Naive B cell (primary cell): ENCODE measurements at places on chromosomes 7 and 10. TPM values are rescaled to one million over a fixed set of nuclear protein-coding genes. Genes with fewer than 3 reads are reported as not detected.

DNA sequence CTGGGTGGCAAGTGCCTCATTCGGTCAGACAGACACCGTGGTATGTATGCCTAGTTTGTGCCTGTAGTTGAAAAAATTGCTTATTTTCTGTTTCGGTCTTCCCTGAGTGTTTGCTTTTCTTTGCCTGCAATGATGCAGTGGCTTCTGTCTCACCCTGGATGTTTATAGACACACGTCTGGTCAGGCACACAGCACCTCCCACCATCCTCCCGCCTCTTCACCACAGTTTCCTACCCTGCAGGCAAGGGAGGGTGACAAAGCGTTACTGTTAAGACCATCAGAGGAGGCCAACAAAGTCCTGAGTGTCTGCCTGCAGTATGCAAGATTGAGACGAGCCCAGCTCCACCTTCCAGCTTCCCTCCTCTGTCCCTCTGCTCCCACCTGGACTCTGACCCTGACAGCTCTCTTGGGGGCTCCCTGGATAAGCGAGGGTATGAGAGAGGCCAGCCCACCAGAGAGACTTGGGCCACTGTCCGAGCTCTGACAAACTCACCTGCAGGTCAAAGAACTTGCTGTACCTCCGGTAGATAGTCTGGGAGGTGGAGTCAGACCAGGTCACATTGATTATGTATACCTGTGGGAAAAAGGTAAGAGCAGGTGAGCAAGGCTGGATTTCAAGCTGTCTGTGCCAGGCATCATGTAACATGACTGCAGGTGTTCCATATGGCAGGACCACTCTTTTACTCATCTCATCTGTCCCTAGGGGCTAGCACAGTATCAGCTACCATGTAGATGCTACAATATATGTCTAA lies 54.4 kb downstream of the SH3PXD2A start:
- peak overlapping the region; percentile 22 for H3K27ac ChIP-seq
- no peak overlapping the region for H3K4me3 ChIP-seq
- no peaks in the 10 kb centered on the region for H3K36me3 ChIP-seq
- no peak for DNase-seq
- no peaks in the 10 kb centered on the region for H3K27me3 ChIP-seq

DNA sequence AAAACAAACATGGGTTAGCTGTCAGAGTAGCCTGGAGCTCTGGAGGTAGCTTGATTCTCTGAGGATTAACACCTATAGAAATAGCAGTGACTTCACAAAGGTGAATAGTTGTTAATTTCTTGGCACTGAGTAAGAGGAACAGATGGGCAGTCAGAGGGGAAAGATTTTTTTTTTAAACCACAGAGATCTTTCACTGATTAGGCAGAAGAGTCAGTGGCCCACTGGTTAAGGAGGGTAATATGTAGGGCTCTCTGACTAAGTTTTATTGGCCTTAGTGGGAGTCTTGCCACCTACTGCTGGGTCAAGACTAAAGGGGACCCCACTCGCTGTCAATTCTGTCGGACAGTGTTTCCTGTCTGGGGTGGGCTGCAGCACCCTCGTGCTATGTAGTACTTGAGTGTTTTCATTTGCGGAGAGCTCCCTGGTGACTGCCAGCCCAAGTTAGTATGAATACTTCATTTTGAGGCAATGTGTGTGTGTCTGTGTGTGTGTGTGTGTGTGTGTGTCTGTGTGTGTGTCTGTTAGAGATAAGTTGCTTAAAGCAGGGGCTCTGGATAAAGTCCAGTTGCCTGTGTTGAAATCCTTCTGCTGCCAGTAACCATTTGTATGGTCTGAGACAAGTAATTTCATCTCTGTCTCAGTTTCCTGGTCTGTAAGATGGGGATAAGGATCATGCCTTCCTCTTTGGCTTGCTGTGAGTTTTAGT lies 145.2 kb downstream of the ARID5B start:
- peaks cover 20% of the 10 kb centered on the region for H3K36me3 ChIP-seq
- H3K27me3 ChIP-seq, result no peaks in the 10 kb centered on the region
- peak overlapping the region; percentile 91 for H3K27ac ChIP-seq
- peaks cover 98% of the 10 kb centered on the region for H3K4me1 ChIP-seq
- DNase-seq, result peak; percentile 48

- H3K4me3 ChIP-seq, result no peak overlapping the region
- DNase-seq, result no peak
- H3K36me3 ChIP-seq, result peaks cover 6% of the 10 kb centered on the region
- no peaks in the 10 kb centered on the region for H3K27me3 ChIP-seq
- H3K4me1 ChIP-seq, result peaks cover 6% of the 10 kb centered on the region
These were observed 19.7 kb downstream of the TRUB1 start for GRCh38 chr10:114957673-114958072.

WNT8B gene
- not detected for polyA plus RNA-seq

GRCh38 chr10:133528845-133529575 lies 1.8 kb downstream of the CYP2E1 start:
- DNase-seq, result no peak
- H3K36me3 ChIP-seq, result no peaks in the 10 kb centered on the region
- peaks cover 89% of the 10 kb centered on the region for H3K27me3 ChIP-seq
- H3K27ac ChIP-seq, result no peak overlapping the region
- H3K4me3 ChIP-seq, result no peak overlapping the region
- H3K4me1 ChIP-seq, result peaks cover 15% of the 10 kb centered on the region

ZNF117 gene
- 3.1 TPM for polyA plus RNA-seq

GRCh38 chr10:6296828-6297251 lies 94.1 kb downstream of the PFKFB3 start:
- no peak overlapping the region for H3K27ac ChIP-seq
- no peak overlapping the region for H3K4me3 ChIP-seq
- peaks cover 7% of the 10 kb centered on the region for H3K36me3 ChIP-seq

- H3K4me1 ChIP-seq, result no peaks in the 10 kb centered on the region
- no peak overlapping the region for H3K4me3 ChIP-seq
- no peaks in the 10 kb centered on the region for H3K27me3 ChIP-seq
- no peak overlapping the region for H3K27ac ChIP-seq
- no peaks in the 10 kb centered on the region for H3K36me3 ChIP-seq
- DNase-seq, result no peak
These were observed 312.5 kb downstream of the SUGCT start for GRCh38 chr7:40447345-40447744.

SFRP5 gene
- not detected for polyA plus RNA-seq

DNA sequence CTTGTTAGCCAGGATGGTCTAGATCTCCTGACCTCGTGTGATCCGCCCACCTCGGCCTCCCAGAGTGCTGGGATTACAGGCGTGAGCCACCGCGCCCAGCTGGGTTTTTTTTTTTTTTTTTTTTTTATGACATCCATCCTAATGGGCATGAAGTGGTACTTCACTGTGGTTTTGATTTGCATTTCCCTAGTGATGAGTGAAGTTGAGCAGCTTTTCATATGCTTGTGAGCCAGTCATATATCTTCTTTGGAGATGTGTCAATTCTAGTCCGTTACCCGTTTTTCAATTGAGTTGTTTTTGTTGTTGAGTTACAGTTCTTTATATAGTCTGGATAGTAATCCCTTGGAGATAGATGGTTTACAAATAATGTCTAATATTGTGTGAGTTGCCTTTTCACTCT lies 127.7 kb downstream of the SMURF1 start:
- DNase-seq, result no peak
- peaks cover 43% of the 10 kb centered on the region for H3K36me3 ChIP-seq
- H3K27me3 ChIP-seq, result no peaks in the 10 kb centered on the region
- H3K4me1 ChIP-seq, result no peaks in the 10 kb centered on the region
- no peak overlapping the region for H3K4me3 ChIP-seq

DNA sequence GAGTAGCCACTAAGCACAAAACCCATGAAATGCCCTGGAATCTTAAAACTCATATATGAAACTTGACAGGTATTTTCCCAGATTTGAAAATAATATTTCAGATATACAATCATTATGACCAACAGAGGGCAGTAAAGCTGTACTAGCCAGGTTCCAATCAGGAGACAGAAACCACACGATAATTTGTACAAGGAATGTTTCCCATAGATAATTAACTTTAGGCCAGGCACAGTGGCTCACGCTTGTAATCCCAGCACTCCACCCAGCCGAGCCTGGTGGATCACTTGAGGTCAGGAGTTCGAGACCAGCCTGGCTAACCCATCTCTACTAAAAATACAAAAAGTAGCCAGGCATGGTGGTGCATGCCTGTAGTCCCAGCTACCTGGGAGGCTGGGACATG lies 31.0 kb upstream of the NUB1 start:
- DNase-seq, result no peak
- H3K4me3 ChIP-seq, result no peak overlapping the region
- H3K4me1 ChIP-seq, result peaks cover 4% of the 10 kb centered on the region
- peaks cover 26% of the 10 kb centered on the region for H3K27me3 ChIP-seq
- H3K36me3 ChIP-seq, result no peaks in the 10 kb centered on the region

PNLIPRP1 gene
- polyA plus RNA-seq, result not detected

- H3K4me3 ChIP-seq, result peak overlapping the region; percentile 95
- peak; percentile 78 for DNase-seq
- no peaks in the 10 kb centered on the region for H3K27me3 ChIP-seq
- H3K36me3 ChIP-seq, result peaks cover 2% of the 10 kb centered on the region
These were observed 2.1 kb downstream of the SNX10 start for GRCh38 chr7:26293569-26294308.

- DNase-seq, result no peak
- no peaks in the 10 kb centered on the region for H3K27me3 ChIP-seq
- no peaks in the 10 kb centered on the region for H3K36me3 ChIP-seq
- no peak overlapping the region for H3K4me3 ChIP-seq
- H3K4me1 ChIP-seq, result peaks cover 4% of the 10 kb centered on the region
These were observed 134.3 kb downstream of the VIPR2 start for GRCh38 chr7:159010411-159010810.

GRCh38 chr10:70960783-70961570 lies 72.6 kb upstream of the PCBD1 start:
- no peak overlapping the region for H3K27ac ChIP-seq
- H3K27me3 ChIP-seq, result peaks cover 5% of the 10 kb centered on the region
- DNase-seq, result no peak
- no peaks in the 10 kb centered on the region for H3K36me3 ChIP-seq
- H3K4me3 ChIP-seq, result no peak overlapping the region
- no peaks in the 10 kb centered on the region for H3K4me1 ChIP-seq

DNA sequence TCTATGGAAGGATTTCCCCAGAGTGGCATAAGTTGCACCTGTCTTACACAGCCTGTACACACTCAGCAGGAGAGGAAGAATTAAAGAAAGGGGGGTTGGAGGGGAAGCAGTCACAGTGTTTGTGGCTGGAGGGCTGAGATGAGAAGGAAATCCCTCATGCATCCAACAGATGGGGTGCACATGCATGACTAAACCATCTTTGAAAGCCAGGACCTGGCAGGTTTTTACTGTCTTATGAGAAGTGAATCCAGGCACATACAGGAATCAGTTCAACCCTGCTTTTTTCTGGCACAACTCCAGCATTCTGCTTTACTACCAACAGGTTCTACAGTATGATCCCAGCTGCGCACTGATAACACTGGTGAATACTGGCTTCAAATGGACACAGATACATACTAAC lies 107.7 kb downstream of the CACNA2D1 start:
- H3K27ac ChIP-seq, result no peak overlapping the region
- no peak for DNase-seq
- H3K27me3 ChIP-seq, result no peaks in the 10 kb centered on the region
- no peak overlapping the region for H3K4me3 ChIP-seq
- no peaks in the 10 kb centered on the region for H3K4me1 ChIP-seq

ZNF479 gene
- polyA plus RNA-seq, result not detected

POLR1F gene
- 40.6 TPM for polyA plus RNA-seq

GRCh38 chr10:53904506-53905241 lies 896.4 kb downstream of the PCDH15 start:
- no peak overlapping the region for H3K27ac ChIP-seq
- no peaks in the 10 kb centered on the region for H3K4me1 ChIP-seq
- no peak overlapping the region for H3K4me3 ChIP-seq
- DNase-seq, result no peak

- H3K4me1 ChIP-seq, result peaks cover 4% of the 10 kb centered on the region
- DNase-seq, result no peak
- no peak overlapping the region for H3K4me3 ChIP-seq
- H3K27me3 ChIP-seq, result no peaks in the 10 kb centered on the region
- no peak overlapping the region for H3K27ac ChIP-seq
These were observed 194.0 kb downstream of the TAX1BP1 start for GRCh38 chr7:27933671-27934565.

- H3K4me3 ChIP-seq, result no peak overlapping the region
- H3K27ac ChIP-seq, result no peak overlapping the region
- no peaks in the 10 kb centered on the region for H3K36me3 ChIP-seq
These were observed 19.4 kb upstream of the TBRG4 start for GRCh38 chr7:45130910-45131309.
